ENCODE measurements at places on chromosomes 4 and X. TPM values are rescaled to one million over a fixed set of nuclear protein-coding genes. Genes with fewer than 3 reads are reported as not detected.
A peak's percentile ranks its signal among the peaks of the same experiment; 100 is the strongest.

DNA sequence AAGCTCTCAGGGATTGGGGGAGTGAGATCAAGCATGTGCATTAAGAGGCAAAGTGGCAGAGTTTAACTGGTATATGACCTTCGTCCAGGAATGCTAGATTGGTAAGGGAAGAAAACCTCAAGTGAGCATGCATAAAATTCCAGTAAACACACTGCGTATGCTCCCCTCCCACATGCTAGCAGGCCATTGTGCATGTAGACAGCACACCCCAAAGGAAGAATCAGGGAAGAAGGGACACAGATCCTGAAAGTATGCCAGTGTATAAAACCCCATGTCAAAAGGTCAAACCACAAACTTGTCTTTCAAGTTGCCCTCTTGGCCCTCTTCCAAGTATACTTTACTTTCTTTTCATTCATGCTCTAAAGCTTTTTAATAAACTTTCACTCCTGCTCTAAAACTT is 405.2 kb upstream of the CNKSR2 start:
- DNase-seq: no peak

DNA sequence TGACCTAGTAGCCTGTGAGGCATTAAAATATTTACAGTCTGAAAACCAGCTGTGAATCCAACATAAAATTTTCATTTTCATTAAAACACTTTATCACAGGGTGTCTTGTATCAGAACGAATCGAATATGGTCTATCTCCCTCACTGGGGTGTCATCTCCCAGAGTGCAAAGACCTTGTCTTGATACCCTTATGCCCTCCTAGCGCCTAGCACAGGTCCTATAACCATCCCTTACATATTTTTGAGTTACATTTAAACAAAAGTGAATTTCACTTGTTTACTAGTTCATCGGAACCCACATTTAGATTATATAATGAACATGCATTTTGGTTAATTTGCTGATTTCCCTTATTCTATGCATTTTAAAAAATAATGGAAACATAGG is 14.0 kb downstream of the DIPK2B start:
- no peak for DNase-seq

- no peak for DNase-seq
Measured at GRCh38 chrX:131441033-131441432, 102.8 kb upstream of the OR13H1 start.

GRCh38 chr4:79917246-79917645 is 155.8 kb downstream of the ANTXR2 start:
- DNase-seq: no peak

- no peak for DNase-seq
Measured at GRCh38 chr4:139696491-139696890, 30.9 kb downstream of the MGST2 start.

- DNase-seq: peak; percentile 73
Measured at GRCh38 chr4:48268956-48269860, at the start of gene TEC. TSS of gene TEC (minus strand) at chr4:48269838. CDS start at chr4:48228614, 41,224 bp downstream.

DNA sequence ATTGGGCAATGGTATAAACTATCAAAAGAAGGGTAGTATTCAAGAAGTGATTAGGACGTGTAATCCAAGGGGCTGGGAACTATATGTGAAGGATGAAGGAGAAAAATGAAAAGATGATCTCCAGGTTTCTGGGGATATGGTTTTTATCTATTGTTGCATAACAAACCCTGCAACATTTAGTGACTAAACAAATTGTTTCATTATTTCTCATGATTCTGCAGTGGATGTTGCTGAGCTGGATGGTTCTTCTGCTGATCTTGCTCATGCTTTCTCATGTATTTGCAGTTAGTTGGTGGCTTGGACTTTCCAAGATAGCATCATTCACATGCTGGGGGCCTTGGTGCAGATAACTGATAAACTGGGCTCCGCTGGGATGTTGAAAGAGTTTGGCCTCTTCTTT is 29.1 kb downstream of the PHOX2B start:
- no peak for DNase-seq

DNA sequence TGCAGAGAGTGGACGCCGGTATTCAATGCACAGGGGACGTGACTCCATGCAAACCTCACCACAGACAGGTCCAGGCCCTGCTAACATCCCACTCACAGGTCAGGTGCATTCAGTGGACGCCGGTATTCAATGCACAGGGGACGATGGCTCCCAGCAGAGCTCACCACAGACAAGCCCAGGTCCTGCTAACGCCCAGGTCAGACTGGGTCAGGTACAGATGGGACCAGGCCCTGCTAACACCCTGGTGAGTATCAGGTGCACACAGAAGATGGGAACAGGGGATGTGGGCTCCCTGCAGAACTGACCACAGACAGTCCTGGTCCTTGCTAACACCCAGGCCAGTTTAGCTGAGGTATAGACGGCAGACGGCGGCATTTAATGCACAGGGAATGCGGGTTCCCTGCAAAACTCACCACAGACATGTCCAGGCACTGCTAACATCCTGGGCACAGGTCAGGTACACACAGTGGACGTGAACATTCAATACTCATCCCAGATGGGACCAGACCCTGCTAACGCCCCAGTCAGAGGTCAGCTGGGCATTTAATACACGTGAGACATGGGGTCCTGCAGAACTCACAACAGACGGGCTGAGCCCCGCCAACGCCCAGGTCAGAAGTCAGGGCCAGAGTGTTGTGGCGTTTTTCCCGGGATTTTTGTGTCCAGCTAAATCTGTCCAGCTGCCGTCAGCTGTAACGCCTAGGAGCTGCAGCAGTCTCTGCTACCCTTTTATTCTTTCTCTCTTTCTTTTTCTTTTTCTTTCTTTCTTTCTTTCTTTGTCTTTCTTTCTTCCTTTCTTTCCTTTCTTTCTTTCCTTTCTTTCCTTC is 99.2 kb downstream of the SHOX start:
- DNase-seq: no peak

DNA sequence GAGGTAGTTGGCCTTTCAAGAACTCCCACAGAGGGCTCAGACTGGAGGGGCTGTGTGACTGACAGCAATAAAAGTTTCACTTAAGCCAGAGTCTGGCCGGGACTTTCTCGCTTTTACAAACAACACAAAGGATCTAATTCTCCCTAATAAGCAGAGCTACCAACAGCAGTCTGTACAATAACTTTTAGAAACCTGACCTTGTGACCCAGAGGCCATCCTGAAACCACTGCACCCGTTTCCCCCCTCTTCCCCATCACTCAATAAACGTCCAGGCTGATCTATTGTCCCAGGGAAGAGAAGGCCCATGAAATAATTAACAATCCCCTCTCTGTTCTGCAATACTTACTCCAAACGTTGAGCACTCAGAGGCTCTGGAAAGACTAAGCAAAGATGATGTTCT is 442.4 kb downstream of the ZIC3 start:
- DNase-seq: no peak

- DNase-seq: no peak
Measured at GRCh38 chr4:108703966-108704365, 53.6 kb downstream of the OSTC start.

DNA sequence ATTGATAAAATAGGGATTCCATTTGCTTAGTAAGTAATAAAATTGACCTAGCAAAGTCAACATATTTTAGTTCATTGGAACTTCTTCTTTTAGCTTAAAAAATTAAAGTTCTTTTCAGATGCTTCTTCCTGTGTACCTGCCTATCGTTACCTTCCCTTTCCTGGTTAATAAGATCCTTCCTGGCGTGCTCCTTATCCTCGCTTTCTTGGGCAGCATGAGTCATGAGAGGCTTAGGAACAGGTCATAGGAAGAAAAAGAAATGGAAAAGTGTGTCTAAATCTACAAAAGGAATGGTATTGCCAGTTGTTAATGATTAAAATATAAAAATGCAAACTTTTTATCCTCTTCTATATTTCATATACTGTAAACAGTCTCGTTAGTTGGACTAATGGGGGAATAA is 170.3 kb downstream of the DCTD start:
- DNase-seq: no peak

DNA sequence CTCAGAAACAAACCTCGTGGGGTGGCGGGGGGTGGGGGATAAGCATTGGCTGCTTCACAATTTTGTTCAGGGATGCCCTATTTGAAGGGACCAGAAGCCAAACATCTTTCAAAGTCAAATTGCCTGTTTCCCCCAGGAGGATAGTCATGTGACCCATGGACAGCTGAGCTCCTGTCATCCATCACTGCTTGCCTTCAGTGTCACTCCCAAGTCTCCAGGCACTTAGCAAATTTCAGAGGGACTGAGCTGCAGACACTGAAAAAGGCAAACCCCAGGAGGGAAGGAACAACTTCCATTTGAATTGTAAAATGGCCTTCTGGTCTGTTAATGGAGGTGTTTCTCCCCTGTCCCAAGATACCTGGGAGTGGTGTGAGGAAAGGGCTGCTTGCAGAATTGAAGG is 73.4 kb downstream of the FRMPD3 start:
- DNase-seq: no peak

GRCh38 chrX:30580641-30581040 is 3.1 kb upstream of the TASL start:
- DNase-seq: no peak

DNA sequence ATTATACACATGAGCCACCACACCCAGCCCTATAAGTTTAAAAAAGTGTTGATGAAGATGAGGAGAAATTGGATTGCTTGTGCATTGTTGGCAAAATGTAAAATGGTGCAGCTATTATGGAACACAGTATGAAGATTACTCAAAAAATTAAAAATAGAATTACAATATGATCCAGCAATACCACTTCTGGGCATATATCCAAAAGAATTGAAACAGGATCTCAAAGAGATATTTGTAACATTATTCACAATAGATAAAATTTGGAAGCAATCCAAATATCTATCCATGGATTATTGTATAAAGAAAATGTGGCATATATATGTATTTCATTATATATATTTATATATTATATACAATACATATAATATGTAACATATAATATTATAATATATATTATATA is 515.6 kb upstream of the GNPDA2 start:
- no peak for DNase-seq

GRCh38 chr4:155227131-155227530 is 18.7 kb downstream of the NPY2R start:
- no peak for DNase-seq

GRCh38 chrX:120512627-120513026 is 43.5 kb upstream of the LAMP2 start:
- DNase-seq: no peak

DNA sequence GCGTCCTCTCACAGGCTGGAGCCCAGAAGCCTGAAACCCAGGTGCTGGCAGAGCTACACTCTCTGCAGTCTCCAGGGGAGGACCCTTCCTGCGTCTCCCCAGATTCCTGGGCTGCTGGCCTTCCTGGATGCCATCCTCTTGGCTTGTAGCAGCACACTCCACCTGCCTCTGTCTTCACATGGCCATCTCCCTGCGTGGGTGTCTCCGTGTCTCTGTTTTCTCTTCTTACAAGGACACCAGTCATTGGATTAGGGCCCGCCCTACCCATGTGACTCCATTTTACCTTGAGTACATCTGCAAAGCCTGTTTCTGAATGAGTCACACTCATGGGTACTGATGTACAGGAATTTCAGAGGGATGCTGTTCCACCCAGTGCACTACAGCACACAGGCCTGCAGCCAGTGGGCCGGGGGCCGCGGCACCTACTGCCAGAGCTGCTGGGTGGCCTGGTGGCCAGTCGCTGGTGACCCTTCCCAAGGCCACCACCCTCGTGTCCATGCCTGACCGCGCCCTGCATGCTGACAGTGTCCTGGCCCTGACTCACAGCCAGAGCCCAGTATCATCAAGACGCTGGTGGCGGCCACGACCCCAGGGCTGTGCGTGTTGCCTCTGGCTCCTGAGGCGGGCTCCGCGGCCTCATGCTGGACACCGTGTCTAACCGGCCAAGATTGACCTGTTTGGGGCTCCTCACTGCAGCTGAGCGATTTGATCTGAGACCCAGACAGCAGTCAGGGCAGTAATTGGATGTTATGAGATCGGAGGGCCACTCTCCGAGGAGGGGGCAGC is 63.6 kb upstream of the NKX1-1 start:
- DNase-seq: no peak

- DNase-seq: no peak
Measured at GRCh38 chr4:148373093-148373492, 69.1 kb downstream of the NR3C2 start.

DNA sequence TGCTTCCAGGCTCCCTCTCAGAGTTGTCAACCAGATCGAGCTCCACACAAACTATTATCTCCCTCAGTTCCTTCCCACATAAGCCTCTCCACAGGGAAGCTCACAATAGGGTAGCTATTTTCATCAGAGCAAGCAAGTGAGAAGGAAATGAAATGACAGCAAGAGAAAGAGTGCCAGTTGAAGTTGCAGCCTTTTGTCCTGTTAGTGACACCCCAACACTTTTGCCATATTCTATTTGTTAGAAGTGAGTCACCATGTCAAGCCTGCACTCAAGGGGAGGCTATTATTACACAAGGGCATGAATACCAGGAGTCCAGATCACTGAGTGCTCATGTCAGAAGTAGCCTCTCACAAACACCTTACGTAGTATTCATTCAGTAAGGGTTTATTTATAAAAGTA is 266.3 kb upstream of the NOCT start:
- no peak for DNase-seq

GRCh38 chrX:69523314-69523713 is 19.2 kb downstream of the NALF2 start:
- DNase-seq: no peak

- DNase-seq: no peak
Measured at GRCh38 chr4:136637071-136637777, 895.1 kb downstream of the PCDH18 start.

- no peak for DNase-seq
Measured at GRCh38 chrX:49019050-49019449, 17.0 kb upstream of the GRIPAP1 start.

- DNase-seq: no peak
Measured at GRCh38 chr4:48960988-48961635, 25.0 kb upstream of the CWH43 start.

- DNase-seq: no peak
Measured at GRCh38 chr4:110793890-110794554, 171.1 kb upstream of the PITX2 start.

DNA sequence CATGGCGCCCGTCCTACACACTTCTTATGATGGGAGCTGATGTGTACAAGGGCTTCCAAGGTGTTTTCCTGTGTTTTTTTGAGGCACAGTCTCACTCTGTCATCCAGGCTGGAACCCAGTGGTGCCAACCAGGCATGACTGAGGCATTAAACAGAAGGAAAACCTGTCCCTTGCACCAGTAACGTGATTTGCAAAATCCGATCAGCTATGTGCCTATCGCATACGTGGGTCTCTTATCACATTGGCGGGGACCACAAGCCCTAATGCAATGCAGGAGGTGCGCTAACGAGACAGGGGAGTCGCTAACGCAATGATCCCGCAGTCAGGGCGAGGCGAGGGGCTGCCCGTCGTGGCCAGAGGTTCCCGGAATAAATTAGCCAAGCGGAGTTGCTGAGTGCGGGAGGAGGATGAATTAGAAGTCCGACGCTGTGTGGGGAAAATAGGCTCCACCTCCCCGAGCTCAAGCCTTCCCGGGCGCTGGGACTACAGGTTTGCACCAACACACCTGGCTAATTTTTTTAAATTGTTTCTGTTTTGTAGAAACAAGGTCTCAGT is 162.7 kb downstream of the SHOX start:
- no peak for DNase-seq

GRCh38 chrX:66019974-66020373 is 19.9 kb downstream of the VSIG4 start:
- DNase-seq: no peak

Gene TCEAL2
- not detected for total RNA-seq

Gene RS1
- total RNA-seq: not detected

Gene ZAR1
- total RNA-seq: not detected

Gene CSAG1
- not detected for total RNA-seq

Gene ANOS1
- 5.8 TPM for total RNA-seq

Gene TMEM129
- 31.2 TPM for total RNA-seq

Gene ASMT
- not detected for total RNA-seq

Gene CLDN2
- not detected for total RNA-seq

Gene NOX1
- not detected for total RNA-seq

Gene RNF175
- total RNA-seq: 0.20 TPM

Data from left ventricle myocardium superior (tissue), 1 donor.